ENCODE measurements at places on chromosomes 12 and 14.

GRCh38 chr12:42758806-42759205 lies 169.3 kb upstream of the PRICKLE1 start:
- DNase-seq = no peak

- no peak for DNase-seq
Measured at GRCh38 chr14:99648027-99648784, 3.3 kb downstream of the HHIPL1 start.

- no peak for DNase-seq
Measured at GRCh38 chr14:69755784-69756183, 11.2 kb upstream of the SRSF5 start.

DNA sequence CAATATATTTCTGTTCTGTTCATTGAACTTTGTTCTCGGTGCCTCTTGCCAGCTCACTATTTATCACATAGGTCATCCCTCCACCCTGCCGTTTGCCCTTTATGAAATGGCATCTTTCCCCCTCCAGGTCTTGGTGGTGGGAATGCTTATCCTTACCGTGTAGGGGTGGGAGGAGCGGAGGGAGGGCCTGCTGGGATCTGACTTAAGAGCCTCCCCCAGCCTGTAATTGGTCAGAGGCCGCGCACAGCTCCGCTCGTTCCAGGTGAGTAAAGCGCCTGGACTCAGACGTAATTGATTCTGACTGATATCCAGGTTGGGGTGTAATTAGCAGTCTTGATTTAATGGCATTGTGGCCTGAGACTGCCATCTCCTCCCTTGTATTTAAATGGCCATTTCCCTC lies 185.3 kb downstream of the TSPAN9 start:
- DNase-seq = no peak

DNA sequence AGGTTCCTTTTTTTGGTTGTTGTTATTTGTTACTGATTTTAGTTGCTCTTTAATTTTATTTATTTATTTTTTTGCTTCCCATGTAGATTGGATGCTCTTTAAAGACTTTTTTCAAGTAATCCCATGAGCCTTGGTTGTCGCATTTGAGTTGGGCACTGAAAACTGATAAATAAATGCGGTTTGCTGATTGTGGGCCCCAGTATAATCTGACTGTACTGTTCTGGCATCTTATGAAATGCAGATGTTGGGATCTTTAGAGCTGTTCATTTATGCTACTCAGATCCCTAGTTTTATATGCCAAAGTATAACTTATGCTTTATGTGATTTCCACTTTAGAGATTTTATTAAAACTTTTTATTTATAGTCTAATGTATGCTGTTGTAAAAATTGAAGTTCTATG lies 33.3 kb downstream of the WNK1 start:
- no peak for DNase-seq

GRCh38 chr12:130249376-130249775 lies 87.1 kb downstream of the FZD10 start:
- DNase-seq = no peak

DNA sequence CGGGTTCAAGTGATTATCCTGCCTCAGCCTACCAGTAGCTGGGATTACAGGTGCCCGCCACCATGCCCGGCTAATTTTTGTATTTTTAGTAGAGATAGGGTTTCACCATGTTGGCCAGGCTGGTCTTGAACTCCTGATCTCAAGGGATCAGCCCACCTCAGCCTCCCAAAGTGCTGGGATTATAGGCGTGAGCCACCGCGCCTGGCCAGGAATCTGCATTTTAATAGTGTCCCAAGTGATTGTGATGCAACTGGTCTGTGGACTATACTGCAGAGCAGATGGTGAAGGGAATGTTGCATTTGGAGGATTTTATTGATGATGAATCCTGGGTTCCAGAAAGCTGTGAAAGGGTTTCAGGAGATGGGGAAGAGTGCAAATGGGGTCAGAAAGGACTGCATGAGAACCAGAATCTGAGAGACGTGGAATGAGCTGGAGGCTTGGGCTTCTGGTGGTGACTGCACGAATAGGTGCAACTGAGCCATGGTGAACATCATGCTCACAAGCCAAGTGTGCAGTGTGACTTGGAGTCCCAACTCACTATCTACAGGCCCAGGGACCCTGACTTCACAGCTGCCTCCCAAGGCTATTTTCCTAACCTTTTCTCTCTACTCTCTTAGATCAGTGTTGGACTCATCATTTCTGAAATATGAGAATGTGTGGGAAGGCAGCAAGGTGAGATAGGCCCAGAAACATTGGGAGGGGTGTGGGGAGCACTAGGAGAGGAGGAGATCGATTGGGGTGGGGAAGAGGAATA lies 4.5 kb downstream of the RPS26 start:
- no peak for DNase-seq

DNA sequence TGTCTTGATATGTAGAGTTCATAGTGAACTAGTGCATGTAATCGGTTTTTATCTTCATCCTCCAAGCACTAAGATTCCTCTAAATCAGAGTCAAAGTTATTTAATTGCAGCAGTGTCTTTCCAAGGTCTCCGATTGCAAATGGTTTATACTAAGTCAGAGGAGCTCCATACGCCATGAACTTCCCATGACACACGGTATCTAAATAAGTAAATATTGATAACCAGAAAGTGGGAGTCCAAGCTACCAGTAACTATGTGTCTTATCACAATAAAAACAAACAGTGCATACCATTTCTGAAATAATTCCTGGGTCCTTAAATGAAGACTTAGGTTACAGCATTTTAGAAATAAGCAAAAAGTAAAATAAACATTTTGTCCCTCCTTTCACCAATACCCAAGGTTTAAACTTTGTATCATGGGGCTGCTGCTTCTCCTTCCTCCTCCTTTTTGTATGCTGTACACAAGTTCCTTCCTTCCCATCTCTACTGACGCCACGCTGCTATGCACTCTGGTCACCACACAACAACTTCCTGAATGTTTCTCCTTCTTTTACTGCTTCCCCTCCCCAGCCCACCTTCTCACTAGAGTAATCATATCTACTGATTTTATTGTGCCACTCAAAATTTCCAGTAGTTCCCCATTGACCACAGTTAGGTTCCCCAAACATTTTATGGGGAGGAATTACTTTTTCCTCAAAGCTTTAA lies 10.7 kb downstream of the NR1H4 start:
- no peak for DNase-seq

DNA sequence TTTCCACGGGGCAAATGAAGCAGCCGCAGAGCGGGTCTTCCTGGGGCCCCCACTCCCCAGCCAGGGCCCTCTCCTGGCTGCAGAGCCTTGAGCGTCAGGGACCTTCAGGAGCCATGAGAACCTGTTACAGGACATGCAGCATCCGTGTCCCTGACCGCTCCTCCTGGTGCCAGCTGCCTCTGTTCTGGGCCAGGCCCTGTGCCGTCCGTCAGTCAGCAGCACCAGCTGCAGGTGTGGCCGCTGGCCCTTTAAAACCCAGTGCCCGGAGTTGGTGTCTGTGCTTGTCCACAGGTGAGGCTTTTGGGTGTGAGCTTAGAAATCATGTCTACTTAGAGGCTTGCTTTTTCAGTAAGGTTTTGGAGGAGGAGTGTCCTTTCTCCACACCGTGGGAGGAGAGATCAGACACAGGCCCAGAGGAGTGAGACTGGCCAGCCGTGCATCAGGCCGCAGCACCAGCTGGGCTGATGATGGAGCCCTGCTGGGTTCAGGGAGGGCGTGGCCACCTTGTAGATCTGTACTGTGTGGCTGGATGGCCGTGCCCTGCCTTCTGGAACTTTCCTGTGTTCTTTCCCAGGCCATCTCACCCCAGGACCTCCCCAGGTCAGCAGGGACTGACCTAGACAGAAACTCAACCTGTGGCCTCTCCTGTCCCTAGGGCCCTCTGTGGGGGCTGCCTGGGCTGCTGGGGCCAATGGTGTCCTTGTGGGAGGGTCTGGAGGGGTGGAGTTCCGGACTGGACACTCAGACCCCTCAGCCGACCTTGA lies 27.1 kb downstream of the AACS start:
- no peak for DNase-seq

GRCh38 chr14:103255555-103255954 lies 78.5 kb upstream of the EIF5 start:
- DNase-seq = no peak

GRCh38 chr14:104986487-104987164 lies 1.0 kb downstream of the CLBA1 start:
- DNase-seq = no peak

DNA sequence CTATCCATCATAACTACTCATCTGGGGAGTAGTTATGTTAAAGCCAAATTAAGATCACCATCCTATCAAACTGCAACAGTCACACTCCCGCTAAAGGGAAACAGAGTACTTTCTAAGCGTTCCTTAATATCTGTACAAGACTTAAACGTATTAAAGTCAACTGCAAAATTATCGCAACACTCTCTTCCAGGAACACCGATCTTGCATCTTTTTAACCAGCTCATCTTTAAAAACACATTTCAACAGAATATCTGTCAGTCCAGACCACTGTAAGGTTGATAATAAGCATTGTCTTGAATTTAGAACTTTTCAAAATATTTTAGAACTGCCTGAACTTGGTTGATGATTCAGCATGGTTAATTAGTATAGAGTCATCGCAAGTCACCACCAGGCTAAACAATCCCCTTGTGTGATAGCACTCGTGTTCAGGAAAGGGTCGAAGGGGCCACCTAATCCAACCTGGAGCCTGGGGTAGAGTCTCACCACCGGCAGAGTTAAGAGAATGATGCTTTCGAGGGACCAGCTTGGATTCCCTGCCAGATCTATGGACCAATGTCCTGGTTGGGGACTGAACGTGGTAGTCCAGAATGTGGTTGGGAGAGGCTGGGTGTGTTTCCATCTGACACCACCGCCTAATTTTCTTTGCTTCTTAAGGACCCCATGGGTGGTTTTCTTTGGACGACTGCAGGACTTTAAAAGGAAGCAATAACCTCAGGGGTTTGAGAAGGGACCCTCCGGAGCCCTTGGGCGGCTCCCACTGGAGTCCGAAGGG lies 890 bp downstream of the SPTLC2 start:
- DNase-seq = no peak

DNA sequence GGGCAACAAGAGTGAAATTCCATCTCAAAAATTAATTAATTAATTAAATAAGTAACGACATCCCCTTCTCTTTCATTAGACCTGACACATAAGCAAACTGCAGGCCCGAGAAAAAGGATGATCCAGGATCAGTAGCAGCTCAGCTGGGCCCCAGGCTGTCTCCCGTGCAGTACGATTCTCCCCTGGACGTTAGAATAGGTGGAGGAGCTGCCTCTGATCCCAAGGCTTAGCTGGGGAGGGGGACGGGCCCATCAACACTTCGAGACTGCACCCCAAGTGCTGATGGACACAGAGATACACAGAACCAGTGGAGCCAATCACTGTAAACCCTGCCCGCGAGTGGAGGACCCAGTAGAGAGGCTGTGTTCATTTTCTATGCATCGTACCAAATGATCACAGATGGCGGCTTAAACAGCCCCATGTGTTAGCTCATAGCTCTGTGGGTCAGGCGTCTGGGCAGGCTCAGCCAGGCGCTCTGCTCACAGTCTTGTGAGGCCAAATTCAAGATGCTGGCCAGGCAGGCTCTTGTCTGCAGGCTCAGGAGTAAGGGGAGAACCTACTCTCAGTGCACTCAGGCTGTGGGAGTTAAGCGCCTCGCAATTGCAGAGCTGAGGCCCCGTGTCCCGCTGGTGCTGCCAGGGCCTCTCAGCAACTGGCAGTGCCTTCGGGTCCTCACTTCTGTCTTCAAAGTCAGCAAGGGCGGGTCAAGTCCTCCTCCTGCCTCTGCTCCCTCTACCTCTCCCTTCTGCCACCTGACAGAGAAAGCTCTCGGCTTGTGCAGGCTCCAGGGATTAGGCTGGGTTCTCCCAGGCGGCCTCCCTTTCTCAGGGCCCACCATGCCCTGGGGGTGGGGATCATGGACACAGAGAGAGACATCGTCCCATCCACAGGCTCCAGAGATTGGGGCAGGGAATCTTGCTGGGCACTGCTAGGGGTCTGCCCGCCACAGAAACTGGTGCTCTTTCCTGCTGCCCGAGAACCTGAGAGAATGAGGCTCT lies 26.4 kb downstream of the RIMBP2 start:
- DNase-seq = no peak

- DNase-seq = no peak
Measured at GRCh38 chr12:52749827-52750226, 27.3 kb downstream of the KRT76 start.

DNA sequence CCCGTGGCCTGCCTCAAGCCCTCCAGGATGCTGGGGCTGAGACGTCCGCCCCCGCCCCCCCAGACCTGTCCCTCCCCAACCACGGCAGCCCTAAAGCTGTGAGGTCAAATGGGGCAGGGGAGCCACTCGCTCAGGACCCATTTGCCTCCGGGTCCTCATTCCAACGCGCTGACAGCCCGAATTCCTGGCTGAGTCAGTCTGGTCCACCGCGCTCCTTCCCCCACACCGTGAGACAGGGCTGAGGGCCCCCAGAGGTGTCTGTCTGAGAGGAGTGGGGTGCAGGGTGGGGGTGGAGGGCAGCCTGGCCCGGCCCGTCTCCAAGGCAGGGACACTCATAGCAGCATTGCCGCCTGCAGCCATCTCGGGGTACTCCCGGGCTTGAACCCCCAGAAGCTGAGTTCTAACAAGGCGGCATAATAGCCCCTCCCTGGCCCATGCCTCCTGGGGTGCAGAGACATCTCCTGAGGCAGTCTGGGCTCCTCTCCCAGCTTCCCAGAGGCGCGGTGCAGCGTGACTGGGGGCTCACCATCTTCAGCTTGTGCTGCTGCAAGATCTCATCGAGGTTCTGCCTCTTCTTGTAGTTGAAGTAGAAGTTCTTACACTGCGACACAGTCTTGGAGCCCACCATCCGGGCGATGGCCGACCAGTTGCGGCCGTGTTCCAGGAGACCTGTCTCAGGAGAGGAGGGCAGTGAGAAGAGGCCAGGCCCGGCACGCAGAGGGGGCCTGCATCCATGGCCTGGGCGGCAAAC lies 90.5 kb downstream of the RFLNA start:
- no peak for DNase-seq

GRCh38 chr12:50314636-50315312 lies 31.5 kb upstream of the LIMA1 start:
- no peak for DNase-seq

Measured in stimulated activated CD8-positive, alpha-beta memory T cell treated with anti-CD3 and anti-CD28 coated beads, Interleukin-12 subunit alpha, Interleukin-12 subunit beta, amount 100 ng/mL, for 4 hours (primary cell).